Occipital lobe (tissue), 3 donors: ENCODE measurements at places on chromosomes 12 and 14. TPM values are rescaled to one million over a fixed set of nuclear protein-coding genes. Genes with fewer than 3 reads are reported as not detected.

DNA sequence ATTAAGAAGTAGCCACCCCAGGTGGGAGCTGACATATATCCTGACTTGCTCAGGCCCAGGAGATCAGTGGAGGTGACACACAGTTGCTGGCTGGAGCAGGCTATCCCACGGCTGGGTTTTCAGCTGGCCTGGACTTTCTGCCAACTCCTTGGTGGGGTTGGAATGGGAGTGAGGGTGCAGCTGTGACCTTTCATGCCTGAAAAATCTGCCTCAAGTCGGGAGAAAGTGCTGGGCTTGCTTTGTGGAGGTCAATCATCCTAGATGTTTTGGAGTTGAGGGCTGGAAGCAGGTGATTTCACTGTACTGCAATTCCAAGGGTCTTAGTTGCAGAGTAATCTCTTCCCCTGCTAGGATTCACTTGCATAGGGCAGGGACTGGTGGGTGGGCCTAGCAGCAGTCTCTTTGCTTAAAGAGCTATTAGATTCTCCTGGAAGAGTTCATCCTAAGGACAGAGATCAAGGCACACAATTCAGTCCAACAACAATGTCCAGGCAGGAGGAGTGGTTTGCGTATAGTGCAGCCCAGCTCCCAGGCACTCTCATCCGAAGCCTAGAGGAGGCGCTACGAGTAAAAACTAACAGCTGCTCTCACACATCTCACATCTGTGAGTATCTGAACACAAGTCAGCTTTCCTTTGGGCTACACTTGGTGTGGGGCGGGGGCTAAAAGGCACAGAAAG, 98.1 kb downstream of the GAS2L3 start:
- no peak for DNase-seq

GRCh38 chr12:13175499-13175898, 21.0 kb upstream of the EMP1 start:
- no peak for DNase-seq

Gene PXN
- total RNA-seq: 2.8 TPM

- DNase-seq: no peak
These were observed 69.8 kb downstream of the RERG start for GRCh38 chr12:15151161-15152091.

GRCh38 chr14:53152184-53152886, 788 bp downstream of the DDHD1 start:
- DNase-seq: no peak

- no peak for DNase-seq
These were observed 117.4 kb upstream of the SLC38A2 start for GRCh38 chr12:46489951-46490388.

DNA sequence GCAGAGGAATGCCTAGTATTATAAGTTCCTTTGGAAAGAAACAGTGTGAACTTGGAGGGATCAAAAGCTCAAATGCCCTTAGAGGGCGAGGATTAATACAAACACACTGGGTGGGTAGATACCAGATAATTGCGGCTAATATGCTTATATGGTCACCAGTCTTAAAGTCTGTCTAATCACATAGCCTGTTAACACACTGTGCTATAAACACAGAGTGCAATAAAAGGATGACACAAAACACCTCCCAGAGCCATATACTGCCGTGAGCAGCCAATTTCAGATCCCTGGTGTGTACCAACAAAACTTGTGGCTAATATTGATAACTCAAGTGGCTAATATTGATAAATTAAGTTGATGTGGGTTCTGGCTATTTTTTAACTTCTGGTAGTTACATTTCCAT, 1.7 kb upstream of the IL26 start:
- no peak for DNase-seq

Gene TAS2R43
- 13.6 TPM for total RNA-seq

DNA sequence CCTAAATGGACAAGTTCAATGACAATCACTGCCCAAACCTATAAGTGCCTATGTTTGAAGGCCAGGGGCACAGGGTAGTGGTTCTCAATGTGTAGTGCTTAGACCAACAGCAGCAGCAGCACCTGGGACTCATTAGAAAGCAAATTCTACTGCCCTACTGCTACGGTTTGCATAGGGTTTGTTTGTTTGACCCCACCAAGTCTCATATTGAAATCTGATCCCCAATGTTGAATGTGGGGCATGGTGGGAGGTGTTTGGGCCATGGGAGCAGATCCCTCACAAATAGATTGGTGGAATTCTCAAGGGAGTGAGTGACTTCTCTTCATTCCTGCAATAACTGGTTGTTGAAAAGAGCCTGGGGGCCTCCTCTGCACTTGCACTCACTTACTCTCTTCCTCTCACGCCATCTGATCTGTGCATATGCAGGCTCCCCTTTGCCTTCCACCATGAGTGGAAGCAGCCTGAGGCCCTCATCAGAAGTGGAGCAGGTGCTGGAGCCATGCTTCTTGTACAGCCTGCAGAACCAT, 39.5 kb downstream of the PPM1H start:
- no peak for DNase-seq

- DNase-seq: no peak
These were observed 881 bp upstream of the SOS2 start for GRCh38 chr14:50232276-50232642.

- no peak for DNase-seq
These were observed 70.8 kb downstream of the POLR3B start for GRCh38 chr12:106428384-106428783.

DNA sequence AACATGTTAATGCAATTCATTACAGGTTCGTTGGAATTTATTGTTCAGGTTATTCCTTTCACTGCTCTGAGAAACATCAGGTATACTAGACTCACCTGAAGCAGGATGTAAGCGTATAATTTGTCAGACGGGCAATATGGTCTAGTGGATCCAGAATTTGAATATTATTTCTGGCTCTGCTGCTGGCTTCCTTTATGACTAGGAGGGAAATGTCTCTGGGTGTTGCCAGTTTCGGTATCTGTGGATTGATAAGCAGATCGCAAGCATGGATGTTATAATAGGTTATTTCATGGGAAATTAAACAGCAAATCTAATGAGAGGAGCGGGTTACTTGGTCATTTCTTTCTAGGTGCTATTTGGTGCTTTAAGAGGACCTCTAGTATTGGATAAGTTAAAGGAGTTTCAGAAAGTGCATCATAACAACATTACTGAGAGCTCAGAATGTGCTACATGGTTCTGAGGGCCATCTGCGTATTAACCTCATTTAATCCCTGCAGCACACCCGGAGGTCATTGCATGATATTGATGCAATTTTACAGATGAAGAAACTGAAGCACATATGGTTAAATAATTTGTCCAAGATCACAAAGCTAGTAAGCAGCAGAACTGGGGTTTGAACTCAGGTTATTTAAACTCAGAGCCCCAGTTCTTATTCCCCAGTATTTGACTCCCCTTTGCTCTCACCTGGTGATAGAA, 47.3 kb upstream of the BCAT1 start:
- no peak for DNase-seq

- DNase-seq: no peak
These were observed 149.7 kb downstream of the NTF3 start for GRCh38 chr12:5581616-5582015.

Gene KRT80
- not detected for total RNA-seq

- DNase-seq: no peak
These were observed 133.1 kb downstream of the TMEM30B start for GRCh38 chr14:61147831-61148549.

Gene ABHD12B
- total RNA-seq: not detected

DNA sequence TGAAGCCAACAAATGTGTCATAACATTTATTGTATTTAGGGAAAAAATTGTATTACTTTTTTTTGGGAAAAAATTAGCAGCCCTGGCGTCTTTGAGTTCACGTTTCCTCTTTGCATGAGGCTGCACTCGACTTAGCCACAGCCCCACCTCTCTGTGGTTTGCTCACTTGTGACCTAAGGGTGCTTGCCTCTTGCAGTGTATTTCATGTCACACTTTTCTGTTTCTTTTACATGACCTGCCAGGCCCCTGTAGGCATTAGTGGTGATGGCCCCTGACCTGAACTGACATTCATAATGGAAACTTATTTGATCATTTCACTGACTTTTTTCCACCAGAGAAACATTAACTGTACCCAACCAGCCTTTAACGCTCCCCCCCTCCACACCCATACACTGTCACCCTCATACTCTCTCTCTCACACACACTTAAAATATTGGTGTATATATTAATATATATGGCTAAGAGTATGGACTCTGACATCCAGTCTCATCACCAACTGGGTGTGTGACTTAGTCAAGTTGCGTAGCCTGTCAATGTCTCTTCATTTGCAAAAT, 122.9 kb downstream of the PRKCH start:
- DNase-seq: no peak

Gene RFX4
- total RNA-seq: 3.6 TPM

- no peak for DNase-seq
These were observed at the start of gene CCDC198 for GRCh38 chr14:57493467-57494181. Gene CCDC198, minus strand, starts transcription at chr14:57493857. Its CDS starts 142 bp downstream, at chr14:57493715.

Gene CLEC1B
- total RNA-seq: not detected

- DNase-seq: no peak
These were observed 378.0 kb downstream of the FOXG1 start for GRCh38 chr14:29144621-29145020.

DNA sequence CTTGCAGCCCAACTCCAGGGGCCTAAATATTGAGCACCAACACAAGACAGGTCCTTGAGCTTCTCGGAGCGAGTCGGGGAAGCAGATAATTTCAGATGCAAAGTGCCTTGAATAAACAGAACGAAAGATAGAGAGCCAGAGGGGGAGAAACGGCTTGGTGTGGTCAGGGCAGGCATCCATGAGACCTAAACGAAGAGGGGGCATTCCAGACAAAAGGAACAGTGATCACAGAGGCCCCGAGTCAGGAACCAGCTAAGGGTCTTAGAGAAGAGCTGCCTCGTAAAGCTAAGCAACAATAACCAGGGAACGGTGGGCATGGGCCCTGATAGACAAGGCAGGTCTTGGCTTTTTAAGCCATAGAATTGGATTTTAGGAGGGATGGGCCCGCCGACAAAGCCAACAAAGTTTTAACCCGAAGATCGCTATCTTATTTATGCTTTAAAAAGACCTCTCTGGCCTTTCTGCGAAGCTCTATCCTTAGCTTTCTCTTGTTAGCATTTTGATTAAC, 421 bp upstream of the ACADS start:
- no peak for DNase-seq

GRCh38 chr14:87908550-87908949, 84.4 kb downstream of the GALC start:
- DNase-seq: no peak

- no peak for DNase-seq
These were observed 43.3 kb downstream of the GALNT9 start for GRCh38 chr12:132285991-132286681.

DNA sequence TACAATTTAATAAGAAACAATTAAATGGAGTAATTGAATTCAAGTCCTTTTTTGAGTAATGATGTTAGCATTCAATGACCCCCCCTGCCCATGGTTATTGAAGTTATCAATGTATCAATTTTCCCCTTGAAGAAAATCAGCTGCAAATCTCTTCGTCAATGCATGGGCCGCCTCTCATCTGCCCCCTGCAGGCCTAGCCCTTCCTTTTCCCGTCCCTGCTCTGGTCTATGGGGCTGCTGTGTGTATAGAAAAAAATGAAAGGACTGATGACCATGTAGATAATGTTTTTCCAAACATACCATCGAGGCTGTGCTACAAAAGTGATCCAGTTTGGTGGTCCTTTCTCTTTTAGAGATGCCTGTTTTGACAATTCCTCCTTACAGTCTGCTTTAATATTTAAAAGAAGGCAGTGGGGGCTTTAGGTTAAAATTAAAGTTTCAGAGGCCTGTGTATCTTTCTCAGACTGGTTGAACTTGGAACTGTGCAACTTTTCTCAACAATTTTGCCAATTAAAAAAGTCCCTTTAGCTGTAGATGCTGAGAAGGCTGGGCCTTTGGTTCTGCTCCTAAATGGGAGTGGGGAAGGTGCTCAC, 98.4 kb downstream of the APAF1 start:
- DNase-seq: no peak

DNA sequence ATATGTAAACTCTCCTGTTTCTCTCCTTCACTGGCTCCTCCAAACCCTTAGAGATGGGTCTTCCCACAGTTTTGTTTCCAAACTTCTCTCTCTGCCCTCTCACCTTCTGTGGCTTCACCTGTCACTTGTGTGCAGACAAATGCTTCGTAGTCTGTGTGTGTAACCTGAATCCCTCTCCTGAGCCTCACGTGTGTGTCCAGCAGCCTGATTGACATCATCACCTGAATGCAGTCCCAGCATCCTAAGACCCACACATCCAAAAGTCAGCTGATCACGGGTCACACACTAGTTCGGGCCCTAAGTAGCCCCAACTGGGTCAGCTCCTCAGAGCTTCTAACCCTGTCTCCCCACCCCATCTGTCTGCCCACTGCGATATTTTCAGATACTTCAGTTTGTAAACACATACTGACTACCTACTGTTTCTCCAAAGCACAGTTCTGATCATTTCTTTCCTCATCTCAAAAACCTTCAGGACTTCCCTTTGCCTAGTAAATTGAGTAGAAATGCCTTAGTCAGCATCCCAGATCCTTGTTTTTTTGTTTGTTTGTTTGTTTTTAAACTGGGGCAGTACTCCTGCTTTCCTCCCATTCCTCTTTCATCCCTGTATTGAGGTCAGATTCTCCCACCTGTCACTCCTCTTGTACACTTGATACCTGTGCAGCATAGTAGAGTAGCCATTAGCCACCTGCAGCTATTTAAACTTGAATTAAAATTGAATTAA, 23.7 kb downstream of the FNTB start:
- DNase-seq: no peak

GRCh38 chr14:104179126-104179525, 40.7 kb downstream of the KIF26A start:
- no peak for DNase-seq

DNA sequence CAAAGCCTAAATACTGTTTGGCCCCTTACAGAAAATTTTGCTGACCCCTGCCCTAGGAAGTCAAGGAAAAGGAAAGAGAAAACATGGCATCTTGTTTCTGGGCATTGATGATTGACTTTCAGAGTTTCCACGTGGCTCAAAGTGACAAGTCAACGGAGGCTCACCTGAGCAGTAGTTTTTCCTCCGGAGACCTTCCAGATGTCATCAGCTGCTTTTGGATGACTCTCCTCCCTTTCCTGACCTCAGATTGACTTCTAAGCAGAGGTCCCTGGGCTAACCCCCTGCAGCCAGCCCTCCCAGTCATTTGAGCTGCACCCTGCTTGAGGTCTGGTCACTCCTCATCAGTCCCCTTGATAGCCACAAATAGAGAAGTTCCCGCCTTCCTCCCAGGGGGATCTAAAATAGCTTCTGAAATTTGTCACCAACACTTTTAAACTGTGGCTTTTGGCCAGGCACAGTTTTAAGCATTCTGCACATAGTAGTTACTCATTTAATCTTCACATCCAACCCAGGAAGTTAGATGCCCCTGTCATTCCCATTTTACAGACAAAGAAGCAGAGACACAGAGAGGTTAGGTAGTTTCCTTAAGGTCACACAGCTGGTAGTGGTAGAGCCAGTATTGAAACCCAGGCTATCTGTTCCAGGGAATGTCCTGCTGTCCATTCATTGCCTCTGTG, 143.4 kb downstream of the CHST11 start:
- DNase-seq: no peak

Gene SIX6
- not detected for total RNA-seq

Gene AQP2
- total RNA-seq: not detected
